Astrocyte of the spinal cord (primary cell): ENCODE measurements at places on chromosomes 12 and 14.

DNA sequence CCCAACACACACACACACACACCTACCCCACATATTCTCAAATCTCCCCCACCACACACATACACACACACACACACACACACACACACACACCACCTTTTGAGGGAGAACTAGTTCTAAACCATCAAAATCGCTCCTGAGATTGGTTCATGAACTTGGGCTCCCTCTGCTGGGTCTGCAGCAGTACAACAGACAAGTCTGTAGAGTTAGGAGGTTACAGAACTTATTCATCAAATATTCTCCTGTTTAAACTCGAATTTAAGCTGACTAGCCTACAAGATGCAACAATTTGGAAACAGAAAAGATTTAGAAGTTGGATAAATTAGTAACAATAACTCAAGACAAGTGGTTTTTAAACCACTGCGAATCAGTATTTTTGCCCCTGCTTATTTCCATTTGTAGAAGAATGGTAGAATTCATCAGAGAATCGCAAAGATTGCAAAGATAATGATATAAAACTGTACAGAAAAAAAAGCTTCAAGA, 136.4 kb upstream of the USP15 start:
- peak; percentile 48 for DNase-seq

- no peak for DNase-seq
These were observed 53.6 kb upstream of the RIN3 start for GRCh38 chr14:92459950-92460421.

GRCh38 chr12:48482930-48483329, 632 bp downstream of the C12orf54 start:
- DNase-seq, result no peak

DNA sequence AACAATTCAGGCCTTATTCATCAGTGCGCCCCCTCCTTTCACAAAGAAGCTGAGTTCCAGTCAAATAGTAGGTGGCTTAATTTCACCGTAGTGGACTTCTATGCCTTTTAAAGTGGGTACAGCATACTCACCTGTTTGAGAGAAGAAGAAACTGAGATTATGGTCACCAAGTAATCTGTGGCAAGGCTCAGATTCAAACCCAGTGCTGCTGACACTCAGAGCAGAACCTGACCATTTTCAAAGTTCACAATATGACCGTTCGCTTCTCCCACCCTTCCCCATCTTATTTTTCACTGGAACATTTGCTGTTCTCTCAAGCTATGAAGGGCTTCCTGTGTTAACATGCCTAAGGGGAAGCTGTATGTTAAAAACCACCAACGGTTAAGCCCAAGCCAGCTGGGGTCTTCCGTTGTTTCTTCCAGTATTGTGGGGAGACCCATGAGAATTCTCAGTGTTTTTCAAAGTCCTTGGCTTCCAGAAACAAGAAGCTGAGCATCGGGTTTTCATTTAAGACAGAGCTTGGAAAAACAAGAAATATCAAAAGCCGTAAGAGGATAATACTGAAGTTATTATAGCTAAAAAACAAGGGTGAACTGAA, 6.1 kb upstream of the PSMA6 start:
- DNase-seq, result no peak

- DNase-seq, result peak; percentile 88
These were observed at the start of gene C1S for GRCh38 chr12:7060353-7060954. Gene C1S, plus strand, starts transcription at chr12:7060718. Its CDS starts 1,195 bp downstream, at chr12:7061913.

GRCh38 chr14:39868251-39868650, 436.0 kb upstream of the FBXO33 start:
- peak; percentile 19 for DNase-seq

GRCh38 chr12:48788854-48789775, at the start of gene ADCY6:
Gene ADCY6, minus strand, starts transcription at chr12:48789089. Its CDS starts 5,655 bp downstream, at chr12:48783434.
- peak; percentile 79 for DNase-seq

DNA sequence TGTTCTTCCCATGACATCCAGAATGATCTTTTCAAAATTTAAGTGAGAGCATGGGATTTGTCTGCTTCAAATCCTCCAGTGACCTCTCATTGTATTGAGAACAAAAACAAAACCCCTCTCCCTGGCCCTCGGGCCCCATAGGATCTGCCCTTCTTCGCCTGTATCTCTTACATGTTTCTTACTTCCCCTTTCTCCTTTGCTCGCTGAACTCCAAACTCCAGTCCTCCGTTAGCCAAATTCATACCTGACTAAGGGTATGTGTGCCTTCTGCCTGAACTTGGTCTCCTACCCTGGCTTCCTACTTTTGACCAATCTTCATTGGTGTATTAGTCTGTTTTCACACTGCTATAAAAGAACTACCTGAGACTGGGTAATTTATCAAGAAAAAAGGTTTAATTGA, 13.2 kb upstream of the TSPAN11 start:
- DNase-seq, result no peak

GRCh38 chr12:2348482-2348852, 295.7 kb downstream of the CACNA1C start:
- DNase-seq, result no peak

DNA sequence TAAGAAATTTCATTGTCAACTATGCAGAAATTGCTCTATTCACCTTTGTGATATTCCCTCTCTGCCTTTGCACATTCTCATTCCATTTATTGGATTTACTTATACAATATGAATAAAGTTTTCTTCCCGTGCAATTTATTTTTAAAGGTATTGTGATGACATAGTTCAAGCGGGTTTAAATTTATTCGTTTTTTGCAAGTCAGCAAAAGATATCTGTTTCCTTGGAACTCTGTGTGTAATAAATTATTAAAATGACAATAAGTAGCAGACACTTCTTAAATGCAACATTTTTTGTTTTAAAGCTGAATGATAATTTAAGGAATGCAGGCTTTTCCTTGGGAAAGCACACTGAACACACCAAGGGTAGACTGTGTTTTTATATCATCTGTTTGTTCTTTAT, 143.1 kb downstream of the SLC41A2 start:
- no peak for DNase-seq

DNA sequence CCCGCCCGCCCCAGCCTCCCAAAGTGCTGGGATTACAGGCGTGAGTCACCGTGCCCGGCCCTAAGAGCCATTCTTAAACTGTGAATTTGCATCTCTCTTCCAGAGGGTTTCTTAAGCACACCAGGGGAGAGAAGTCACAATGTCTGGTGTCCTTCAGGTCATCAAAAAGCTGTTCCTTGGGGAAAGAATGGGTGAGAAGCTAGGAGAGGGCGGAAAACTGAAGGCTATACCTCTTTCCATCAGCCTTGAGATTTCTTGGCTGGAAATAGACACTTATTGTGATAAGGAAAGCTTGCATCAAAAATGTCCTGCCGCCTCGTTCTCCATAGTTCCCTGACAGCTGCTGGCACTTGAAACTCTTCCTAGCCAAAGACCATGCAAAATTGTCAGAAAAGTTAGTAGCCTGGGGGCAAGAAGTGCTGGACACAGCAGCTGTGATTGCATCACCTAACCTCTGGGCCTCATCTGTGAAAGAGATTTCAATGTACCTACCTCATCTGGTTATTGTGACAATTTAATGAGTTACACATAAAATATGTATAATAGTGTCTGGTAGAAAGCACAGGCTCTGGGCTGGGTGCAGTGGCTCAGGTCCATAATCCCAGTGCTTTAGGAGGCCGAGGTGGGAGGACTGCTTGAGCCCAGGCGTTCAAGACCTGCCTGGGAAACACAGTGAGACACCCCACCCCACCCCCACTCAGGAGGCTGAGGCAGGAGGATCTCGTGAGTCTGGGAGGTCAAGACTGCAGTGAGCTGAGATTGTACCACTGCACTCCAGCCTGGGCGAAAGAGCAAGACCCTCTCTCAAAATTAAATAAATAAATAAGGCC, 9.7 kb upstream of the UBC start:
- DNase-seq, result peak; percentile 61

- no peak for DNase-seq
These were observed 130.9 kb downstream of the NDUFA12 start for GRCh38 chr12:94872671-94872970.

DNA sequence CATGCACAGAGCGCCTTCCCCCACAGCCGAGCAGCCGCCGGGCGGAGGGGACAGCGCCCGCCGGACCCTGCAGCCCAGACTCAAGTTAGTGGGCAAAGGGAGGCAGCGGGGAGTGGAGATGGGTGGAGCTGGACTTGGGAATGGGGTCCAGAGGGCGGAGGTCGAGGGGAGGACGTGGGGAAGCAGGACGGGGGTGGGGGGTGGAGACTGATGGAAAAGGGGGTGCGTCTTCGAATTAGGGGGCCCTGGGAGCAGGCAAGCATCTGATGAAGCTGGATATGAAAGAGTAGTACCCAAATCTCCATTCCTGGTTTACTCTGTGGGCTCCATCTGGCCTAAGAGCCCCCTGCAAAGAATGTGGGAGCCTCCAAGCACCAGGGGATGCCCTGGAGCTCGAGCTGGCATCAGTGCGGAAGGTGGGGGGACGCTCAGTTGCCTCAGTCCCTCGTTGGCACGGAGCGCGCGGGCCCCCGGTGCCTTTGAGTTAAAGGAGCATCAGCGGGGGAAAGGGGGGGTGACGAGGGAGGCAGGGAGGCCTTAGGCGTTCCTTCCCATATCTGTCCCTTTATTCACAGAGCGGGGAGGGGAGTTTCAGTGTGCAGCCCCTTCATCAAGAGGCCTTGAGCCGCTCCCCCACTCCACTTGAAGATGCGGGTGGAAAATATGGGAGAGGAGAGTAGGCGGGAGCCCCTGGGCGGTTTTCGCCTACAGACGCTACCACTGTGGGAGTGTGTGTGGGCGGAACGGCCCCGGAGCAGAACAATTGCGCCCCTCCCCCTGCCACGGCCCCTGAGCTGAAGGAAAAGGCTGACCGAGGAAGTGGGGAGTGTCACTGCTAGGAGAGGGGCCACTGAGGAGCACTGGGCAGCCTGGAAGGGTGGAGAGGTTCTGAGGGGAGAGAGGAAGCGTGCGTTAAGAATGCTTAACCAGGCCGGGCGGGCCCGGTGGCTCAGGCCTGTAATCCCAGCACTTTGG, 644 bp downstream of the NAB2 start:
- peak; percentile 55 for DNase-seq
